CD4-positive, alpha-beta memory T cell (primary cell): ENCODE measurements at places on chromosomes 13 and 19. TPM values are rescaled to one million over a fixed set of nuclear protein-coding genes. Genes with fewer than 3 reads are reported as not detected.
A peak's percentile ranks its signal among the peaks of the same experiment; 100 is the strongest.

The SPTBN4 gene
- 0.30 TPM for total RNA-seq

The SULT2B1 gene
- not detected for total RNA-seq

The CTXN1 gene
- not detected for total RNA-seq

The ERICH4 gene
- not detected for total RNA-seq

The SYDE1 gene
- not detected for total RNA-seq

DNA sequence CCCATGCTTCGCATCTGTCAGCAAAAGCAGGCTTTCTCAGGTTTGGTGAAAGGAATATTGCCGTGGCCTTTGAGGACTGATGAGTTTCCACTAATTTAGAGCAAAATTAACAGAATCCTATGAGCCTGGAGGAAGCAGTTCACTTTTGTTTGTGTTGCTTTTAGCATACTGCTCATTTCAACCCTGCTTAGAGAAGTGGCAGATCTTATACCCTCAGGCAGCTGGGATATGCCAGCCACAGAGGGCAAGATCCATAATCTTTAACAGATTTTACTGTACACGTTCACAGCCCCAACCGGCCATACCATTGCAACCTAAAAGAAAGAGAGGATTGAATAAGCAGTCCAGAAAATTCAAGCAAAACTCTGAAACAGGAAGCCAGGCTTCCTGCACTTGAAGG is 60.5 kb downstream of the COL4A2 start:
- no peaks in the 10 kb centered on the region for H3K27me3 ChIP-seq
- no peaks in the 10 kb centered on the region for H3K4me1 ChIP-seq
- H3K27ac ChIP-seq, result no peak overlapping the region
- no peak for DNase-seq
- no peak overlapping the region for H3K4me3 ChIP-seq

DNA sequence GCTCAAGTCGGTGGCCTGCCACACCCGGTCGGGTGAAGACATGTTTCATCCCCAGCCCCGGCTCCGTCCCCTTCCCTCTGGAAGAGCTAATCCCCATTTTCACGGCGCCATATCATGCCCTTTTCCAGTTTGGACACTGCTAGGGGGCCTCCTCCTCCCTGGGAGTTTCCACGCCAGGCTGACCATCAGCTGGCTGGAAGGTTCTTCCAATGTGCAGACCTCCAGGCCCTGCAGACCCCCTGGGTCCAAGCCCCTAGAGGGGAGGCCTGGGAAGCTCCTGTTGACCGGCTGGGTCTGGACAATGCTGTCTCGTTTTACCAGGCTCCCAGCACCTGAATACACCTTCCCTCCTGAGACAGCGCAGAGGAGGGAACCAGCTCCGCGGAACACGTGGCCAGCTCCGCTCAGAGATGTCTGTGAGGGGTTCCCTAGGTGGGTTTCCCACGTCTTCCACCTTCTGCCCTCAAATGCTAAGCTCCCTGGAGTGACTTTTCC is 44.7 kb upstream of the RANBP3 start:
- no peaks in the 10 kb centered on the region for H3K27me3 ChIP-seq
- no peak for DNase-seq
- H3K4me1 ChIP-seq, result peaks cover 4% of the 10 kb centered on the region
- H3K27ac ChIP-seq, result no peak overlapping the region
- no peaks in the 10 kb centered on the region for H3K36me3 ChIP-seq
- H3K4me3 ChIP-seq, result no peak overlapping the region

DNA sequence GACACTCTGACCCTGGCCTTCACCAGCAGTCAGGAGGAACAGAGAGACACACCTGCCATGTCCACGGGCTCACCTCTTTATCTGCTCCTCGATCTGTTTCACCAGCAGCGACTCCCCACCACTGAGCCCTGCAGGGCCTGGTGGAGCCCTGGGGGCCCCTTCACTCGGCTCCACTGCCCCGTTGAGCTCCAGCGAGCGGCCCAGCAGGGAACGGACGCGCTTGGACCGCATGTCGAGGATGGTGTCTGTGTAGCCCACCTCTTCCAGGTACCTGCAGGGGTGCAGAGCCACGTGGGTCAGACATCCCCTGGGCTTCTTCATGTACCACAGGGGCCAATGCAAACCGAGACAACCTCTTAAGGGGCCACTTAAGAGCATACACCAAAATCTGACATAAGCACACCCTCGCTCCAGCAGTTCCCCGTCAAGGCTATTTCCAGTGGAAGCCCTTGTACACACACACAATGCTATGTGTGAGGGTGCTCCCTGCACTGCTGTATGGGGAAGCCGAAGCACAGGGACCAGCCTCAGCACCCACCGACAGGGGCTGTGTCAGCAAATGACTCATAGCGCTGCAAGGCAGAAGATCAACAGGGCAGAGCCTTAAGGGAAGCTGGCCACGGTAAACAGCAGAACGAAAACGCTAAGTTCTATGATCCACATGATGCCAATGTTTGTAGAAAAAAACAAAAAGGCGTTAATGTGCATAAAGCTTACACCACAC is 12.7 kb upstream of the FKRP start:
- no peak overlapping the region for H3K4me3 ChIP-seq
- no peaks in the 10 kb centered on the region for H3K27me3 ChIP-seq
- DNase-seq, result no peak
- H3K4me1 ChIP-seq, result peaks cover 9% of the 10 kb centered on the region

- peak; percentile 69 for DNase-seq
- H3K36me3 ChIP-seq, result no peaks in the 10 kb centered on the region
- peak overlapping the region; percentile 84 for H3K27ac ChIP-seq
- H3K4me1 ChIP-seq, result peaks cover 33% of the 10 kb centered on the region
- no peaks in the 10 kb centered on the region for H3K27me3 ChIP-seq
Measured at GRCh38 chr19:40420766-40421765, 4.7 kb downstream of the SERTAD1 start.

DNA sequence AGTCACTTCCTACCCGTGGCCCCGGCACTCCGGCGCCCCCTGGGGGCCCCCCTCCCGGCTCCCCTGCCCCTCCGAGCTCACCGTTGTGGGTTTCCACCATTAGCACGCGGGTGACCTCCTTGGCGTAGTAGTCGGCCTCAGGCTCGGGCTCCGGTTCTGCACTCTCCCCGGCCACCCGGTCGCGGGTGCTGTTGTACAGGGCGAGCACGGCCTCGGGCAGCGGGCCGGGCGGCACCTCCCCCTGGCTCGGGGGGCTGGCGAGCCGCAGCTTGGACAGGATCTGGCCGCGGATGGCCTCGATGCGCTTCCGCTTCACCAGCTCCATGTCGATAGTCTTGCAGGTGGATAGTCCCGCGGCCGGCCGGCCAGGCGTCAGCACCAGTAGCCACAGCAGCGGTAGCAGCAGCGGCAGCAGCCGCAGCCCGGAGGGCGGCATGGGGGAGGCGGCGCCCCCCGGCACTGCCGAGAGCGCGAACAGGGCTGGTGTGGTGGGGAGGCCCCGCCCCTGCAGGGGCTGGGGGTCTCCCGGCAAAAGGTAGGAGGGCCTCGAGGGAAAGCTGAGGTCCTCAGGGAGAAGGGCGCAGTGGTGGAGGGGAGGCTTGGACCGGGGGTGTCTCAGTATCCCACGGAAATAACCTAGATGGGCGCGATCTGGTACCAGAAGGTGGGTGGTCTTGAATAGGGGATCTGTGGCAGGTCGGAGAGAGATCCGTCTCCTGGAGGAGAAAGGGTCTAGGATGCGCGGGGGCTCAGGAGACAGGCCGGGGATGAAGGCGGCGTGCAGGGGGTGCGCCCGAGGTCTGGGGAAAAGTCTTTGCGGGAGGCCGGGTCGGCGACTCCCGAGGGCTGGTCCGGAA is 885 bp downstream of the TGFB1 start:
- H3K27me3 ChIP-seq, result no peaks in the 10 kb centered on the region
- H3K36me3 ChIP-seq, result peaks cover 3% of the 10 kb centered on the region
- peak; percentile 82 for DNase-seq
- H3K27ac ChIP-seq, result peak overlapping the region; percentile 91
- H3K4me1 ChIP-seq, result peaks cover 67% of the 10 kb centered on the region

- H3K27ac ChIP-seq, result no peak overlapping the region
- no peak for DNase-seq
- peaks cover 31% of the 10 kb centered on the region for H3K4me1 ChIP-seq
- H3K4me3 ChIP-seq, result no peak overlapping the region
Measured at GRCh38 chr13:99415851-99416331, 85.4 kb upstream of the TM9SF2 start.

DNA sequence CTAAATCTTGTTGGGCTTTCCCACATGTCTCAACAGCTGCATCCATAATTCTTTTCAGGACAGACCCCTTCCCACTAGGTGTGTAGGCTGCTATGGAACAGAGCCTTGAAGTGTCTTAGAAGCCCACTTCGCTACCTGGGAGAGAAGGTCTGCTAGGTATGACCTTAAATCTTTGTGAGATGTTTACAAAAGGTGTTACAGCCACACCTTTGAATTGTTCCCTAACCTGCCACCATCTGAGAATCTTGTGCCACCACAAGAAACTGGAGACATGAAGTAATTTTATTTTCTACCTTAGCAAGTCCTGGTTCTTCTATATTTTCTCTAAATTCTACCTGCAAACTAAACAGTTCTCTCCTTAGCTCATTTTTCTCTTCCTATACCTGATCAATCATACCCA is 67.4 kb upstream of the IL17D start:
- no peak overlapping the region for H3K4me3 ChIP-seq
- no peak for DNase-seq
- no peak overlapping the region for H3K27ac ChIP-seq
- no peaks in the 10 kb centered on the region for H3K27me3 ChIP-seq

DNA sequence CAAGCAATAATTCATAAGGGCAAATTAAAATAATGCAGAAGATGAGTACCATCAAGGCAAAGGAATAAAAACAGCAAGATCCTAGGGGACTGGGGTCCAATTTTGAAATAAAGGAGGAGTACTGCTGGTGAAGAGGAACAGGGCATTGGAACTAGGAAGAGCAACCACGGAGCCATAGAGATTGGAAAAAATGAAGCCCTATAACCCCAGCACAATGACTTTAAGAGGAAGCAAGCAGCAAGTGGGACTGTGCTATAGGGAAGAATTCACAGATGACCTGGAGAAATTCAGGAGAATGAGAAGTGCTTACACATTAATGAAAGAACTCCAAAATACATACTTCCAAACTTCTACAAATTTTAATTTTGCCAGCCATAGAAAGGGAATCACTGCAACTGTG is 44.9 kb upstream of the ITM2B start:
- no peak for DNase-seq
- H3K4me3 ChIP-seq, result no peak overlapping the region
- peaks cover 59% of the 10 kb centered on the region for H3K4me1 ChIP-seq
- no peaks in the 10 kb centered on the region for H3K27me3 ChIP-seq
- no peak overlapping the region for H3K27ac ChIP-seq
- H3K36me3 ChIP-seq, result no peaks in the 10 kb centered on the region

DNA sequence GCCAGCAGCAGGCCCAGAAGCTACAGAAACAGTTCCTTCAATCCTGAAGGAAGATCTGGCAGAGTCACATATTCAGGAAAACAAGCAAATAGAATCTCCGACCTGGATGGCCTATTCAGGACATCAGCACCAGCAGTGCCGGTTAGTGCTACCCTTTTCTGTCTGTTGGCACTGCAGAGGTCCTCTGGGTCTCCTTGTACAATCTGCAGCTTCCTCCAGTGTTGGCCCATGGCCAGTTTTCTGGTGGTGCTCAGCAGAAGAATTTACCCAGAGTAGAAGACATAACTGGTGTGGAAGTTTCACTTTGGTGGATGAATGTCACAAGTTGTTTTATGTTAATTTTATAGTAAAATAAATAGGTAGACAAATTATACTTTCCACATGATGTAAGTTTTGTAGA is 498.1 kb downstream of the COG6 start:
- H3K27me3 ChIP-seq, result no peaks in the 10 kb centered on the region
- peaks cover 3% of the 10 kb centered on the region for H3K4me1 ChIP-seq
- H3K27ac ChIP-seq, result no peak overlapping the region
- H3K36me3 ChIP-seq, result no peaks in the 10 kb centered on the region
- no peak overlapping the region for H3K4me3 ChIP-seq

GRCh38 chr13:72823724-72824123 is 41.8 kb downstream of the PIBF1 start:
- no peaks in the 10 kb centered on the region for H3K27me3 ChIP-seq
- H3K27ac ChIP-seq, result no peak overlapping the region
- H3K4me1 ChIP-seq, result no peaks in the 10 kb centered on the region
- no peak overlapping the region for H3K4me3 ChIP-seq
- peaks cover 8% of the 10 kb centered on the region for H3K36me3 ChIP-seq
- DNase-seq, result no peak

DNA sequence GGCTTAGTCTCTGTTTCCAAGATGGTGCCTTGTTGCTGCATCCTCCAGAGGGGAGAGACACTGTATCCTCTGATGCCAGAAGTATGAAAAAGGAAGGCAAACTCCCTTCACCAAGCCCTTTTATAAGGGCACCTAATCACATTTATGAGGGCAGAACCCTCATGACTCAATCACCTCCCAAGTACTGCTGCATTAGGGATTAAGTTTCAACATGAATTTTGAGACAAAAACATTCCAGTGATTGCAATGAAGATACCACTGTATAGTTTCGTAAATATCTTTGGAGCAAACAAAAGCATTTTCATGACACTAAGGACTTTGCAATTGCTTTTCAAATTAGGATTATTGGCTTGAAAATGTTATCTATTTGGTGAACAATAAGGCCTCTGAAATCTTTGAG is 63.8 kb downstream of the RNF17 start:
- H3K27ac ChIP-seq, result no peak overlapping the region
- DNase-seq, result no peak
- no peaks in the 10 kb centered on the region for H3K36me3 ChIP-seq
- H3K4me1 ChIP-seq, result no peaks in the 10 kb centered on the region

DNA sequence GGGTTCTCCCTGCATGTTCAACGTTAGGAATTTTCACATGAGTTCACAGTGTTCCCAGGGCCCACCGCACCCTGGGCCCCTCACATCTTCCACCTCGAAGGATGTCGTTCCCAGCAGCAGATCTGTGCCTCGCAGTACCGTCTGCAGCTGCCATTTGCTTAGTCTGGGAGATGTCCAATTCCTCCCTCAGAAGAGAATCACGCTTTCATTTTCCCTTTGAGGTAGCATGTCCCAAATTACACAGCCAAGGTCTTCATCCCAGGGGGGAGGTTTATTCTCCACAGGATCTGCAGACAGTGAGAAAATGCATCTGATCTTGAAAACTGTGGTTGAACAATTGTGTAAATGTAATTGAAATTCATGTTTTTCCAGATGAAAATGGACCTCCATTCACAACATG is 150.2 kb downstream of the DCT start:
- H3K27me3 ChIP-seq, result no peaks in the 10 kb centered on the region
- peaks cover 69% of the 10 kb centered on the region for H3K4me1 ChIP-seq
- no peak for DNase-seq
- H3K4me3 ChIP-seq, result no peak overlapping the region

DNA sequence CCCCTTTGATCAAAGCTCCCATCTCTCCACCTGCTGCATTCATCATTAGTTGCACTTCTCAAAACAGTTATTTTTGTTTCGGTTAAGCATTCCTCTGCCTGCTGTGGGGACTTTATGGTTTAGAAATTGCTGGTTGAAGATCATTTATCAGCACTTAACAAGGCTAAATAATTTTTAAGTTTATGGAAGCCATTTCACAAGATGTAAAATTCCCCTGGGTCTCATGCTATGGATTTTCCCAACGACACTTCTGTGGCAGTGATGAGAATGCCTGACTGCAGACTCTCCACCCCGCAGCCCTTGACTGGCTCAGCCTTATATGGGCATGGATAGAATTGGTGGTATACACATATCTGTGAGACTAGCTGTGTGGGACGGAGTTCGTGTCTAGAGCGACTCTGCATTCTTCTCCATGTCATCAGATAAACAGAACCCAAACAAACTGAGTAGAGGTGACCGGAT is 52.8 kb downstream of the COL4A2 start:
- H3K4me1 ChIP-seq, result no peaks in the 10 kb centered on the region
- DNase-seq, result no peak
- no peaks in the 10 kb centered on the region for H3K27me3 ChIP-seq

- H3K4me3 ChIP-seq, result no peak overlapping the region
- no peak for DNase-seq
- H3K36me3 ChIP-seq, result no peaks in the 10 kb centered on the region
- no peak overlapping the region for H3K27ac ChIP-seq
Measured at GRCh38 chr13:42750794-42751193, 30.6 kb upstream of the FAM216B start.
